ENCODE measurements at places on chromosomes 12 and 14. TPM values are rescaled to one million over a fixed set of nuclear protein-coding genes. Genes with fewer than 3 reads are reported as not detected.

DNA sequence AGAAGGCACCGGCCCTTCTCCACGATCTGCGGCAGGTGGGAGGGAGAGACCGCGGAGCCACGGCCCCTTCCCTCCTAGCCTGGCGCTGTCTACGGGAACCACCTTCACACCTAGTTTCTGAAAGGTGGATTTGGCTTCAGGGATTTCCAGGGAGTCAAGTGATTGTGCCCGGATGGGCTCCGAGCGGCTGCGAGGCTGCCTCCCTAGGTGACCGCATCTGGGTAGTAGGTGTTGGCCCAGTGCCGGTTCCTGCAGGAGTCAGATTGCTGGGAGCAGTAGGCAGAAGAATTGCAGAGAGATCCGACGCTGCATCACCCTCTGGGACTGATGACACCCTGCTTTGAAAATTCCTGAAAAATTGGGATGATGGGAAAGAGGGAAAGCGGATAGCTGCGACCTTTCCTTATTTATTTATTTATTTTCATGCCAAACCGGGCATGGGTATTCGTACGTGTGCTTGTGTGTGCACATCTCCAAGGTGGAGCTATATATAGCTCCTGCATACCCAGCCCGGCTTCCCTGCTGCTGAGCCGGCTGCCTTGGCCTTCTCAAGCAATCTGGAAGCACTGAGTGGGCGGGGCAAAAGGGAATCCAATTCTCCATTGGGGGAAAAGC lies 1.1 kb downstream of the CNTN1 start:
- ATAC-seq, result peak; percentile 61

DNA sequence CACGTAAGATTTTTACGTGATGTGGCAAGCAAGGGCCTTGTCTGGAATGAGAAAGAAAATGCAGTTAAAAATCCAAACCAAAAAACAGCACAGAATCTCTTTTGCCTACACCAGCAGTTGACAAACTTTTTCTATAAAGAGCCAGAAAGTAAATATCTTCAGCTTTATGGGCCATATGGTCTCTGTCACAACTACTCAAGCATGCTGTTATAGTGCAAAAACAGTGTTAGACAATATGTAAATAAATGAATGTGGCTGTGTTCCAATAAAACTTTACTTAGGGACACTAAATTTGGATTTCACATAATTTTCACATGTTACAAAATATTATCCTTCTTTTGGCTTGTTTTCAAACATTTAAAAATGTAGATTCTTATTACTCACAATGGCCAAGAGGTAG lies 6.2 kb upstream of the ELK3 start:
- no peak for ATAC-seq

DNA sequence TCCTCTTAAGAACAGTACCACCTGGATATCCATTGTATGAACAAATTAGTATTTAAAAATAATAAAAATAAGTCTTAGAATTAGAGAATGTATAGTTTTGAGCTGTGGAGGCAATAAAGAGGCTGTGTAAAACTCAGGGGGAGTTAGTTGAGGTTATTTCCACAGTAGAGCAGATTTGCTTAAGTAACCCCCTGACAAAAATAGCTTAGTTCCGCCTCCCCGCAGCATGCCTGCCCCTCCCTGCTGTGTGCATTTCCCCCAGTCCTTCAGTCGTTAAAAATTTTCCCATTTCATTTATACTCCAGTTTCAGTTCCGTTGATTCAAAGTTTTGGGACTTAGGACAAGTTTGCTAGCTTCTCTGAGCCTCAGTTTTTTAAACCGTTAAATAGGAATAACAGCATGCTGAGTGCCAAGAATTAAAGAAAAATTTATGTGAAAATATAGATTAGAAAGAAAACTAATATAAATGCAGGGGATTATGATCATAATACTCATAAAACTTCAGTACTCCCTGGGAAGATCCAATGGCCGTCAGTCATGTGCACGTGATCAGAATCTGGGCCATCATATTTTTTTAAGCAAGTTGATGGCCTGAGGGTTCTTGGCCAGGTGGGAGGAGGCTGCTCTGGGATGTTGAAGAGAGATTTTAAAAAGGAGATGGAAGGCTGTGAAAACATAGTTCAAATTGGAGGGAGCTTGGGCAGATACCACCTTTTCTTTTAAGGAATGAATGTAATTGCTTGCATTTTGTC lies 14.5 kb upstream of the SLC38A2 start:
- ATAC-seq, result no peak

DNA sequence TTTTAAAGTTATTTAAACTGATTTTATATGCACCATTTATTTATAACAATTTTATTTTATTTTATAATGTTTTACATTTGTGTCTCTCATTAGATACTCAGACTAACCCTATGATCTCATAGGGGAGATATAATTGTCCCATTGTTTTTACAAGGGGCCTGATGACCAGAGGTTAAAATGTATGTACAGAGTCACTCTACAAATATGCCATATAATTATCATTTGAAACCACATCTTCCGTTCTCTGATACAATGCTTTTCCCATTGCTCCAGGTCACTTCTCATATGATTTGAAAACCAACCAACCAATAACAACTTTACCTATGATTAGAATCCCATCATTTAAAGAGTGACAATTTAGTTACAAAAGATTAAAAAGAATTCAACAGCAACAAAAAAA lies 137.8 kb downstream of the GPHN start:
- ATAC-seq, result no peak

- ATAC-seq, result no peak
These were observed 293.6 kb downstream of the SOX5 start for GRCh38 chr12:23655884-23656283.

GRCh38 chr12:123089140-123089539 lies 61.8 kb downstream of the PITPNM2 start:
- no peak for ATAC-seq

DNA sequence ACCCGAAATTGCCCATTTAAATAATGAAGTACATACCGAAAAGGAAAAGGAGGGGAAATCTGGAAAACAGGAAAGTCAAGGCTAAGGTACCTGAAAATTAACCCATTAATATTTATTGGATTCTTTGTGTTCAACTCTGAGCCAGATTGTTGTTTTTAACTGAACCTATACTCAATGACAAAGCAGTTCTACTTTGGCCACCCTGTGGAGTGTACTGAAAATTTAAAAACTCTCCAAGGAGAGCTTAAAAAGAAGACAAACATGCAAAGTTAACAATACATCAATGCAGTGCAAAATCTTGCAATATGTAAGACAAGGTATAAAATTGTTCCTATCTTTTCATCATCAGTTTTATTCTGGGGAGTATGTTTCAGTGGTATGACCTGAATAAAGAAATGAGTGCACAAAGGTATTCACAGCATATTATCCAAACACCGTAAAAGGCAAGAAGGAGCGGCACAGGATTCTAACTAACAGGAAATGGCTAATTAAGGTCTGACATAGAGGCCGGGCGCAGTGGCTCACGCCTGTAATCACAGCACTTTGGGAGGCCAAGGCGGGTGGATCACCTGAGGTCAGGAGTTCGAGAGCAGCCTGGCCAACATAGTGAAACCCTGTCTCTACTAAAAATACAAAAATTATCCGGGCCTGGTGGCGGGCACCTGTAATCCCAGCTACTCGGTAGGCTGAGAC lies 1.7 kb downstream of the USP44 start:
- no peak for ATAC-seq

- ATAC-seq, result peak; percentile 39
These were observed 8.9 kb downstream of the VAMP1 start for GRCh38 chr12:6461401-6462233.

DNA sequence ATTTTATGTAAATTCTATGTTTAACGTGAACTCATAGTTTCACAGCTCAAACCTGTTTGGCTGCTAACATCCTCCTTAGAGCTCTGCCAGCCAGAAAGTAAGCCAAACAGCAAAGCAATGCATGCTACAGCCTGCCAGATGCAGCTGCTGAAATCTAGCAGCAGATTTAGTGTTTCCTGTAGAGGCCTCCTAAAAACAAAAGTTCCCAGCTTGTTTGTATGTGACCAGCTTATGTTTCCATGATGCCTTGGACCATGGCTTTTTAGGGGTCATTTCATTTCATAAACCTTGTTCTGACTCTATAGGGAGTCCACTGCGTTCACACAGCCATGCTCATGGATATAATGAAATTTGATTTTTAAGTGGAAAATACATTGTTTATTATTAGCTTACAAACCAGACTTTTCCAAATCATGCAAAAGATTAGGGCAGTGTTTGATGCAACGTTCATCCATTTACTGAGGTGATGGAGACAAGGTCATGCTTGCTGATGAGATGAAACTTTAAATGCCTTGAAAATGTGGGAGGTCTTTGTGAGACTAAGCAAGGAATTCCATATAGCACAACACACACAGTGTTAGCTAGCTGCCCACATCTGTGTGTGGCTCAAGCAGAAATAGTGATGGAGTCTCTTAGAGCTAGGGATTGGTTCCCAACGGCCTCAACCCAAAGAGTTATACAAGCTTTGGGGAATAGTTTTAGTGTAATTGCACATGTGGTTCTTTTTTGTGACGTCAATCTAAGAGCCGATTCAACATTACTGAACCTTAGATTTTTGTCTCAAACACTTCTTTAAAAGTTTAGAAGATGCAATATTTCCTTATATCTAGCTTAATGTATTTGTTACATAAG lies 157.5 kb upstream of the LRIG3 start:
- no peak for ATAC-seq

The KRT6A gene
- 713 TPM for total RNA-seq

The KRT83 gene
- total RNA-seq, result not detected

The TAS2R13 gene
- total RNA-seq, result 1.8 TPM

The TCTN2 gene
- 5.0 TPM for total RNA-seq

The TMCC3 gene
- 21.6 TPM for total RNA-seq

The AGAP2 gene
- 2.4 TPM for total RNA-seq

The ABHD12B gene
- total RNA-seq, result not detected
